ENCODE measurements at places on chromosomes 1 and 21.

- DNase-seq = no peak
These were observed 112.5 kb upstream of the KCNK2 start for GRCh38 chr1:214970016-214970415.

DNA sequence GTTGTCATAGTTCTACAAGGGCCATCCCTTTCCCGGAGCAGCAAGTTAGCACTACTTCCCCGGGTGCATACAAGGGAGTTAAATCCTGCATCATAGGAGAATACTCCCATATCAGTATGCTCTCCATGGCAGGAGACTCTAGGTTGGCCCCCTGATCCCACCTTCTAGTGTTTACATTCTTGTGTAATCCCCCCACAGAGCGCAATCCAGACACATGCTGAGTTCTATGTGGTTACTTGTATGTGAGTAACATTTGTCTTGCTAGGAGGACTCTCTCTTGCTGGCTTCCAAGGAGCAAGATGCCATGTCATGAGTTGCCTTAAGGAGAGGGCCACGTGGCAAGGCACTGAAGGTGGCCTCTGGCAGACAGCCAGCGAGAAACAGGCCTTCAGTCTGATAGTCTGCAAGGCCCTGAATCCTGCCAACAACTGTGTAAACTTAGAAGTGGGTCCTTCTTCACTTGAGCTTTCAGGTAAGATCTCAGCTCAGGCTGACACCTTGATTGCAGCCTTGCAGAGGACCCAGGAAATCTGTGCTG is 155.3 kb downstream of the CDC7 start:
- DNase-seq = no peak

DNA sequence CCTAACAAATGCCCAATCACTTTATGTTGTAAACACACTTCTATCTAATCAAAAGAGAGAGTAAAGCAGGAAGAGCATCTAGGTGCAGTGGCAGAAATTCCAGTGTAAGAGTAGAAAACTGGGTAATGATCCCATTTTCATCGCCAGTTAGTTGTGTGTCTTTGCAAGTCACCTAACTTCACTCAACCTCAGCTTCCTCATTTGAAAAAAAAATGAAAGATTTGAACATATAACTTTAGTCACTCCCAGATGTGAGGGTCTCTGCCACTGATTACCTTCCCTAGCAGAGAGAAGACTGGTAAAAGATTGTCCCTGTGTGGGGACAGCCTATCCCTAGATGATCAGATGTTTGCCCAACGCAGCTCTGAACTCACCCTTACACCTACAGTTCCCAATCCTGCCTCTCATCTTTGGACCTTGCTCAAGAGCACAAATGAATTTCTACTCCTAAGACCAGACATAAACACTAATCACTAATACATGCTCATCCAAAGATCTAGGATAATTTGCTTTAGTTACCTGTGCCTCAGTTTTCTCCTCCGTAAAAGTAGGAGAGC is 25.2 kb upstream of the DUSP23 start:
- DNase-seq = no peak

DNA sequence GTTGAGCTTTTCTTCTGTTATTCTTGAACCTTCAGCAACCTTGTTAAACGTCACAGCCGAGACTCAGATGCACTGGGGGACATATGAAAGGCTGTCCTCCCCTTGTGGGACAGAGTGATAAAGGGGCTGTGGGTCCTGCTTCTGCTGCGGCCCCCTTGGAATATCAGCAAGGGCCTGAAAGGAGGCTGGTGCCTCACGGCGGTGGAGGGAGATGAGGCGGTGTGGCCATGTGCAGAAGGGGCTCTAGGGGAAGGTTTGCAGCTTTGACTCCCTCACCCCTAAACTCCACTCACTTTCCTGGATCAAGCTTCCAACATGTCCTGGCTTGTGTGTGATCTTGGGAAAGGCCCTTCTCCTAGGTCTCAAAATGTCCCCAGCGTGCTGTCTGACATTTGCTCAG is 270.7 kb upstream of the CSF3R start:
- DNase-seq = no peak

GRCh38 chr1:206472454-206472853 is 2.2 kb downstream of the IKBKE start:
- no peak for DNase-seq

GRCh38 chr1:246096356-246096755 is 410.7 kb downstream of the SMYD3 start:
- no peak for DNase-seq

- DNase-seq = no peak
These were observed 240.6 kb downstream of the NUF2 start for GRCh38 chr1:163562355-163562754.

DNA sequence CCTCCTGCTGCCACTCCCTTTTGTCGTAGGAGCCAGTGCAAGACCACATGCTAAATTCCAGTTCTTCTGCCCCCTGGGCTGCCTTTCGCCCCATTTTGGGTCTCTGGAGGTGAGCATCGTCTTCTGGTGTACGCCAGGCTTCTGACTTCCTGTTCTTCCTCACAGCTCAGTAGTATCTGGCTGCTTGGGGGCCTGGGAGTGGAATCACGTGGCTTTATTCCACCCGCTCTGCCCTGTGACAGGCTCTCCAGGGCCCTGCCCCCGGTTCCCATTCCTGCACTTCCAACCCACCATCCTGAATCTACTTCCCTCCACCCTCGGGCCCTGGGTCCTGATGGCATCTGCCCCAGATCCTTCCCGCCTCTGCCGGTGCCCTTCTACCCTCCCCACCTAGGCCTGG is 3.6 kb downstream of the NFASC start:
- no peak for DNase-seq

DNA sequence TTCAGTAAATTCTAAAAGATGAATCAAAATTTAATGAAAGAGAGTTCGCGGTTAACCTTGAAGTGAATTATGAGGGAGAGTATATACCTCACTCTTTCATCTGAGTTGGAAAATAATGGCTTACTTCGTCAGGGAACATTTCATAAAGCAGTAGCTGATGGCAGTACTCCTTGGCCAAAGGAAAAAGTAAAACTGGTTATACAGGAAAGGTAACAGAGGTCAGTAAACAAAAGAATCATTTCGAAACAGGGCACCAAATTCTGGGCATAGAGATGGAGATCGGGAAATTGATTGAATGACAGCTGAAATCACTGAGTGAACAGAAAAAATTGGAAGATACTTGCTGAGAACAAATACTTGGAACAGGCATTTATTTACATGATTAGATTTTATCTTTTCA is 199.0 kb downstream of the OLFM3 start:
- no peak for DNase-seq

- DNase-seq = no peak
These were observed 321.6 kb downstream of the LMO4 start for GRCh38 chr1:87650306-87650705.

GRCh38 chr1:207762622-207763021 is 10.8 kb downstream of the CD46 start:
- DNase-seq = no peak

DNA sequence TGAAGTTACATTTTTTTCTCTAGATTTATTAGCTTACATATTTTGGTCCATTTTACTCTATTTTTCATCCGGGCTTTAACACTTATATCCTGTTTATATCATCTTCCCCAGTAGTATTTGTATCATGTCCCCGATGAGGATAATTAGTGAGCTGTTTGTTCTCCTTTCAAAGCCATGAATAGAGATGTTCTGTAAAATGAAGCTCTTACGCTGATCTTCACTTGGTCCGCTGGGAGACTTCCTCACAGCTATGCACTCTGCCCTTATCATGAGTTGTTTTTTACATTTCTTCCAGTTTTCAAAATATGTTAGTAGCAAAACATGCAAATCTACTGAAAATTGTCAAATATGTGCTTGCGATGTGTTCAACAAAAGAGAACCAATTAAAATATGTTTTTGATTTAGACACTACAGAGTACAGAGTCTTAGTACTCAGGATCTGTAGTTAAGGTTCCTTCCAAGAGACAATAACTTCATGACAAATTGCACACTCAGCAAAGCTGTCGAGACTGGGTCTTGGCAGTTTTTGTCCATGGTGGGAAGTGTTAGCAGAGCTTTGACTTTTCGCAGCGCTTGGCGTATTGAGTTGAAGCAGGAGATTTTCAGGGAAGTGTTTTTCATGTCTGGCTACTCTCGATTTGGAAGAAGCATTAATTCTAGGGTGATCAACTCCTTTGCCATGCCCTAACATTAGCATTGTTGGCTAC is 292.0 kb upstream of the ADAMTS5 start:
- DNase-seq = no peak

GRCh38 chr1:112264010-112264409 is 132.0 kb upstream of the CTTNBP2NL start:
- no peak for DNase-seq

DNA sequence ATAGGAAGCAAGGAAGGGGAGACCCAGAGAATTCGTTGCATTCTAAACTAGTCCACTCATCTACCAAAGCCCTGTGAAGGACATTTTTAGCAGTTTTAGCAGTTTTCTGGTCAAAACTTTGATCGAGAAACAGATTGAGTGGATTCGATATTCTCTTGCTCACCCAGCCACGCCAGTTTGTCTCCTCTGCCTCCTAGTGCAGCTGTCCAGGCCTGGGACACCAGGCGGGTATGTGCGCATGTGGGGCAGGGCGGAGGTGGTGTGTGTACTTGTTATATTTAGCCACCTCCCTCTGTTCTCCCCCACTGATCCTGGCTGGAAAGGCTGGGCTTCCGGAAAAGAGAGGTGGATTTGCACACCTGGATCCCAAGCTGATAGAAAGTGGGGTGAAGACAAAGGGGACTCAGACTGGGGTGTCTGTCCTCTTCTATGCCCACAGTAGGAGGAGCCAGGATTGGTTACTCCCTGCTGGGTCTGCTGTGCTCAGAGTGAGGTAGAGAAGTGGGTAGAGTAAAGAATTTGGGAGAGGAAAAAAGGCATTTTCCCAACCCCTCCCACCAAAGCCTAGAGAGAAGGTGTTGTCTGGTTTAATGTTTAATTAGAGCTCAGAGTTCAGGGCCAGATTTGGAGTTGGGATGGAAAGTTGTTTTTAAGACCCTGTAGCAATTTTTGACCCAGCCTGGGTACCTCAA is 3.8 kb downstream of the LMNA start:
- no peak for DNase-seq

DNA sequence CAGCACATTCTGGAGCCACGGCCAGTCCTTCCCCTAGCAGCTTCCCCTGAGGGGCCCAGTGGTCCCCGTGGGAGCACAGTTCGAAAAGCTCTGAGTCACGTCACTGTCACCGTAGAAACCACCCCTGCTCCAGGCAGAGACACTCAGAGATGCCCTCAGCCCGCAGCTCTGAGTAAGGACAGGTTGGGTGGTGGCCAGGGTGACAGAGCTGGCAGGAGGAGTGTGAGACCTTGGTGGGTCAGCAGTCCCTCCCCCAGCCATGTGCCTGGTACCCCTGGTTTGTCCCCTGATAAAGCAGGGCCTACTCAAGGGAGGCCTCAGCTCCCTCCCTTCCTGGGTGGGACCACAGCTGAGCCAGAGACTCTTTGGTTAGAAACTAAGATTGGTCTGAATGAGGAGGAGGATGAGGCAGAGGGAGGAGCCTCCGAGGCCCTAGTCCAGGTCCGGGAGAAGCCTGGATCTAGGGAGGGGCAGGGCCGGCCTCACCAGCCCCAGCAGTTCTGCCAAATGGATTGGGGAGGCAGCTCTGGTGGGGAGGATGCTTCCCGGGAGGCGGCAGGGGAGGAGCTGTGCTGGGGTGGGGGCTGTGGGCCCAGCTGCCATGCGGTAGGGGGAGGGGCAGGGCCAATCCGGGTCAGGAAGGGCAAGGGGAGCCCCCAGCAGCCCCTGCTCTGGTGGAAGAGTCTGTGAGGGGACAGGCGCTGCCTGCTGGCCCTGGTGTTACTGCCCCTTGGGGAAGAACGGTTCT is 55.2 kb downstream of the SLC9A1 start:
- DNase-seq = no peak

DNA sequence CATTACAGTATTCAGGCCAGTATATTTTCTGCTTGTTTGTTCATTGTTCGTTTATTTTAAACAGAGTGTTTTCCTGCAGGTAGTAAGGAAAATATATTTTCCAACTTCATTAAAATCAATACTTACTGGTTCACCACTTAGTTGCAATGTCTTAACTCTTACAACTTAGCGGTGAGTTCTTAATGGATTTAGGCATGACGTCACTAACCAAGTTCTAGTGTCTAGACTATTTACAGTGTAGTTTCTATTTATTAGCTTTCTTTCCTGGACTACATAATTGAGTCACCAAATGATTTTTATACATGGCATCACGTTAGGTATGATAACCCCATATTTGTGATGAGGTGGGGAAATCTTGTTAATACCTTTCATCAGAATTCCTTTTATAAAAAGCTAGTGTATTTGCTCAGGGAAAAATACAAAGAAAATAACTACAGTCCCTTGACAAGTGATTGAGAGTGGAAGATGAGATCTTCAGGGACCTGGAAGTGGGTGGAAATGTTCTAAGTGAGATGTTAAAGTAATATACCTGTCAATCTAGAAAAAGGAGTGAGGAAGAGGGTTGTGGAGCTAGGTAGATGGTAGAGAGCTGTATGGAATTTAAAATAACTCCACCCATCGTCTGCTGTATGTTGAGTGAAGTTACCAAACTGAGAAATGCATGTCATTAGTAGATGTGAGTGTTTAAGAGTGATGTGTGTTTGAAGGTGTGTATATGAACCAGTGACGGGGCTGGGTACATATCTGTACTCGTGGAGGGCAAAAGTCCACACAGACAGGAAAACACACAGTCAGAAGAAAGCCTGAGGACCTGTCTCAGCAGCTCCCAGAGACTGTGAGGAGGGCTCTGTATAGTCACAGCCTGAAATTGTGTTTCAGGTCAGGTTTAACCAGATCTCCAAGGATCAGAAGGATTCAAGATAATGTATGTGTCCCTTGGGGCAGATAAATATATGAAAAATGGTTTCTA is 197.6 kb upstream of the ADAMTS5 start:
- no peak for DNase-seq

GRCh38 chr1:160711602-160712311 is at the start of gene CD48:
Gene CD48, minus strand, starts transcription at chr1:160711822. Its CDS starts 59 bp downstream, at chr1:160711763.
- no peak for DNase-seq

Measured in stimulated activated CD8-positive, alpha-beta memory T cell treated with anti-CD3 and anti-CD28 coated beads, Interleukin-7, amount 100 ng/mL, for 1 hour (primary cell).